Esophagus squamous epithelium (tissue), 5 donors: ENCODE measurements at places on chromosomes 2 and 18. TPM values are rescaled to one million over a fixed set of nuclear protein-coding genes. Genes with fewer than 3 reads are reported as not detected.

The VIT gene
- 36.8 TPM for total RNA-seq

DNA sequence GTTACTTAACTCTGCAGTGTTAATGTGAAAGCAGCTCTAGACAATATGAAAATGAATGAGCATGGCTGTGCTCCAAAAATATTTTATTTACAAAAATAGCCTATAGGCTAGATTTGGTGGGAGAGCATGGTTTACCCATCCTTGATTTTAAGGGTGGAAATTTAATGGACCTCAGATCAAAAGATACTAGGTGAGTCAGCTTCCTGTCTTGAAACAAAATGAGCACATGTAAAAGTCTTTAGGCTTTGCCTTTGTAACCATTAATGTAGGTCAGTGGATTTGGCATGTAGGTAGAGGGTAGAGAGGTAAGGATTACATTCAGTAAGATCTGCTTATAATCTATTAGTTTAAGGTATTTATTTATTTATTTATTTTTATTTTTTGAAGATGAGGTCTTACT, 72.7 kb downstream of the GREB1L start:
- no peak for DNase-seq

- DNase-seq: no peak
Observed at GRCh38 chr2:128371648-128372345, 53.1 kb upstream of the HS6ST1 start.

DNA sequence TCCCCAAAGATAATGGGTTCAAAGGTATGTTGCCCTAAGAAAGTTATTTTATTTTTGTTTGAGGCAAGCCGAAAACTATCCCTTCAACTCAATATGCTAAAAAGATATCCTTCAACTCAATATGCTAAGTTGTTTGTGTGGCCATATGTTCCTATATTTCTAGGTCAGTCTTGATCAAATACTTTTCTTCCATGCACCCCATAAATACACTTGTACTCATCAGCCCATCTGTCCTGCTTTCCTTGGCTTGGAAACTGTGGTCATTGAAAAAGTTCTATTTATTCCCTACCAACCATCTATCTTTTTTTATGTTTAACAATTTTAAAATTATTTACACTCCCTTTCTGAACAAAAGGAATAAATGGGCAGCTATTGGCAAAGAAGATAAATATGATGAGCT, 447.7 kb downstream of the NRXN1 start:
- DNase-seq: no peak

DNA sequence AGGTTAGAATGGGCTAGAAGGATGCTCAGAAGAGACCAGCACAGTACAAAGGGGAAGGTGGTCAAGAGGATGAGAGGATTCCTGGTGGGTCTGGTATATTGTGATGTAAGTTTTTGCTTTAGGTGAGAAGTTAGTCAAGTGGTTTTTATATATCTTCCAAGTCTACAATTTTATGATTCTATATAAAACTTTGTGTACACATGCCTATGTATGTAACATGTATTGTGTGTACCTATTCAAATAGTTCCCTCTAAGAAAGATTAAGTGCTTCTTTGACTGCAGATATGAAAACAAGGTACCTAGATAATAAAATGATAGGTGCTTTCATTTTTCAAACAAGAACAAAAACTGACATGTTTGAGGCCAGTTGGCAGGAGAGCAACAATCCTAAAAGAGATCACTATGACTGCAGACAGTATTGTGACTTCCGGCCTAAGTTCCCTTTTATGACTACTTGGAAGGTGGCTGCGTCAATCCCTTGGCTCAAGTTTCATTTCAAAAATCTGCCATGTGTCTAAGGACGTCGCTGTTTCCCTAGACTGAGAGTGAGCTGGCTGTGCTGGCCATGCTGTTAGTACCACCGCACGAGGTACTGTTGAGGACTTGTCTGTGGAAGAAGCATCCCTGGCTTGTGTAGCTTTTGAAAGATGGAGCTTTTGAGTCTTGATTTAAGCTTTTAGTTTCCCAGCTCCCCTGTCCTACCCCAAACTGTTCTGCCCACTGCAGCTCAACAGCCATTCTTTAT, 123.1 kb downstream of the PRPF40A start:
- DNase-seq: no peak
